Activated naive CD4-positive, alpha-beta T cell treated with anti-CD3 and anti-CD28 coated beads, Interleukin-2, amount 50 U/mL, for 16 hours (primary cell): ENCODE measurements at places on chromosomes 3 and 15.

- DNase-seq: no peak
Observed at GRCh38 chr3:160374472-160374871, 24.6 kb downstream of the IFT80 start.

DNA sequence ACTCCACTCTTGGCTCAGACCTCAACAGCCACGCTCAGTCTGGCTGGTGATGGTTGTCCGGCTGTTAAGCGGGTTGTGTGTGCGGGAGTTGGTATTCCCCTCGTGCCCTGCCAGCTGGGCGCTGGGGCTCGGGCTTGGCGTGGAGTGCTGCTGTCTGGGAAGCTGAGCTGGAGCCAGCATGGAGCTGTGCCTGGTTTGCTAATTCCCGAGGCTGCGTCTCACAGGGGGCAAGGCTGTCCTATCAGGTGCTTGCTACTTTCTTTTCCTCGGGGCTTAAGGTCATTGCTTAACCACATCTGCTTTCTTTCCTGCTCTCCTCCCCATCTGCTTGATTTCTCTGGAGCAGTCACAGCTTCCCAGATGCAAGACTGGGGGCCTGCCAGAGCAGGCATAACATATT is 29.9 kb downstream of the PDIA5 start:
- DNase-seq: no peak

- no peak for DNase-seq
Observed at GRCh38 chr3:187968883-187969580, 184.9 kb upstream of the LPP start.

GRCh38 chr15:72338617-72339321 is 18.8 kb upstream of the CELF6 start:
- DNase-seq: no peak

GRCh38 chr3:69406163-69406562 is 20.3 kb upstream of the FRMD4B start:
- DNase-seq: no peak

GRCh38 chr3:194577986-194578905 is 55.0 kb downstream of the TMEM44 start:
- no peak for DNase-seq

DNA sequence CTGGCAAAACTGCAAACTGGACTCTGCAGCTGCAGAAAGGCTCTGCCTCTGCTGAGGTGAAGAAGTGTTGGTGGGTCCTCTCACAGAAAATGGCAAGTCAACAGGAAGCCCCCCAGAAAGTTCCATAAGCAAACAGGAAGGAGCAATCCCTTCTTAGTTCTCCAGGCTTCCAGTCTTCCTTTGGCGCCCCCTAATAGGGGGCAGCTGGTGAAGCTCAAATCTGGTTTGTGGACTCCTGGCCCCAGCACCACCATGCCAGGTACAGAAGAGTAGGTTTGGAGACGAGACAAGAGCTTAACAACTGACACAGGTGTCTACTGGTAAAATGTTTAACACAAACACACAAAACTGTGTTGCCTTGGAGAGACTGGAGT is 35.5 kb downstream of the LEO1 start:
- DNase-seq: no peak

GRCh38 chr3:168295027-168295426 is 199.3 kb upstream of the GOLIM4 start:
- no peak for DNase-seq

DNA sequence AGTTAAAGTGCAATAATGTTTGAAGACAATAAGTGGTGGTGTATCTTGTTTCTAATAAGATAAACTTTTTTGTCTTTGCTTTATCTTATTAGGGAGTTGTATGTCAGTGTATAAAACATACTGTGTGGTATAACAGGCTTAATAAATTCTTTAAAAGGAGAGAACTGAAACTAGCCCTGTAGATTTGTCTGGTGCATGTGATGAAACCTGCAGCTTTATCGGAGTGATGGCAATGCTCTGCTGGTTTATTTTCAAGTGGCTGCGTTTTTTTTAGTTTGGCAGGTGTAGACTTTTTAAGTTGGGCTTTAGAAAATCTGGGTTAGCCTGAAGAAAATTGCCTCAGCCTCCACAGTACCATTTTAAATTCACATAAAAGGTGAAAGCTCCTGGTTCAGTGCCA is 2.7 kb downstream of the RPL15 start:
- DNase-seq: no peak

- DNase-seq: no peak
Observed at GRCh38 chr3:130795396-130795795, 48.8 kb upstream of the PIK3R4 start.

DNA sequence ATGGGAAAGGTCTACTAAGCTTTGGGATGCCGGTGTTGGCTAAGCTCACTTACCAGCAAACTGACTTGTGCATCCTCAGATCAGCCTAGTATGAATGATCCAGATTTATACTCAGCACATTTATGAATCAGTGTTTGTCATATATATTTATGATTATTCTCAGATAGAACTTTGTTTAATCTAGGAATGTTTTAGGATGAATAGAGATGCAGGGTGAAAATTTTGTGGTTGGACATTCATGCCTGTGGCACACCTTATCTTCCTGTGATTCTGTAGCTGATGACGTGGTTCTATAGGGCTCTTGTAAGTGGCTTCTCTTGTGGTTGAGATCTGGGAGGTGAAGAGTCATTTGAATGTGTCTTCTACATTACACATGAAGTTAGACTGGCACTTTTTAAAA is 11.4 kb downstream of the CDIN1 start:
- no peak for DNase-seq

- DNase-seq: no peak
Observed at GRCh38 chr3:3129579-3129978, 2.8 kb downstream of the TRNT1 start.

DNA sequence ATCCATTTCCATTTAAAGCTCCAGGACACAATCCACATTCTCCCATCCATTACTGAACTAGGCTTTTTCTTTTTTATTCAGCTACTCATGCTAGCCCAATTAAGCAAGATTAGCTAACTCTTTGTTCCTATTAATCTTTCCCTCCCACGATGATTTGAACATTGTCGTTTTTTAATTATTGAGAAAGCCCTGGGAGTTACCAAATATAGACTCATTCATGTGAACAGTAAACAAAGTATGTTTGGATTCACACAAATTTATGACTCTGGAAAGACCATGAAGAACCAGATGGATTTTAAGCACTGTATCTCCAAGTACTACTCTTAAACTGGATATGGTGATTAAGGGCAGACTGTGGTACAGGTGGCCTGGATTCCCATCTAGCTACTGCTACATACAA is 82.2 kb downstream of the STRIT1 start:
- DNase-seq: no peak

DNA sequence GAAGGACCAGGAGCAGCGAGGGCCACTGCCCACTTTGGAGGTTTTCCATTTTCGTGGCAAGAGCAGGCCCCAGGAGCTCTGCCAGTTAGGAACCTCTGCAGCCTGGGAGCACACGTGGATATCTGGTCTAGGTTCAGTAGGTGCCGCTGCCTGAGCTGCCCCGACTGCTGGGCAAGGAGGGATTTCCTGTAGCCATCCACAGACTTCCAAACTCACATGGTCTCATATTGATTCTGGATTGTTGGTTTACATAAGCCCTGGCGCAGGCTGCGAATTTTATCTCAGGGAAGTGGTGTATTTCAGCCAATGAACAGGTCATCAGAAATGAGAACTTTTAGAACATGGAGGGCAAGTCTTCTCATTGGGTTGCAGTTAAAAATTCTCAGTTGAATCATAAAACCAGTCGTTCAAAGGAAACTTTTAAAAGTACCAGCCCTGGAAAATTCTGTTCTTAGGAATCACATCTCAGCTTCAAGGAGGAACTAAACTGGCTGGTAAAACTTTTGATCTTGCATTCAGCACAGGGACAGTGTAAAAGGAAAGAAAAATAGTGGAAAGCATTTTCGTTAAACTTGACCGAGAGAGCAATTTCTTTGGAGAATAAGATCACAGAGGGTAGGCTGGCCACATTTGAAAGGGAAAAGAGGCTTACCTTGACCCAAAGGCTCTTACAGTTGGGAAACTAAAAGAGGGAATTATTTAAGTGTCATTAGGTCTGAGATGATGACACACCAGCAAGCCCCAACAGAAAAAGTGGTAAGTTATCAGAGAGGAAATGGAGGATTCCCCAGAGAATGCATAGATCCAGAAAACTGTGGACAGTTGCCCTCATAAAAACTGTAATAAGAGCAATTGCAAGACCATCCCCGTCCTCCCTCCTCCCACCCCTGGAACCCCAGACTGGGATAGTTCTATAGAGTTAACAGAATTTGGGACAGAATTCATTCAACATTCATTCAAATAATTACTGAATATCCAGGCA is 6.4 kb upstream of the RTP3 start:
- no peak for DNase-seq

- DNase-seq: no peak
Observed at GRCh38 chr3:85586018-85586417, 627.2 kb downstream of the CADM2 start.

DNA sequence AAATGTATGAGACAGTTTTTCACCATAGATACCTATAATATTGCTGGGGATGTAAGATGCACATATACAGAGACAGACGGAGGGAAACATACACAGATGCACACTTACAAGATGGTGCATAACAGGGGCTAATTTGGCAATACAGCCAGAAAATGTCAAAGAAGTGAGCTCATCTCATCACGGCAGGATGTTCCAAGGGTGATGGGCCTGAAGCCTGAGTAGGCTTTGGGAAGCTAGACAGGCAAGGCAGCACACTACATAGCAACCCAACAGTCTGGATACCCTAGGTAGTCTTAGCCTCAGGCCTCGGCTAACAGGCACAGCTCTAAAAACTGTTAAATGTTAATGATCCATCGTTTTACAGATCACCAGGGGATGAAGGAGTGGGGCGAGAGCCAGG is 148.5 kb downstream of the OSBPL10 start:
- no peak for DNase-seq

GRCh38 chr15:66841953-66842681 is 140.1 kb downstream of the SMAD6 start:
- peak; percentile 43 for DNase-seq

DNA sequence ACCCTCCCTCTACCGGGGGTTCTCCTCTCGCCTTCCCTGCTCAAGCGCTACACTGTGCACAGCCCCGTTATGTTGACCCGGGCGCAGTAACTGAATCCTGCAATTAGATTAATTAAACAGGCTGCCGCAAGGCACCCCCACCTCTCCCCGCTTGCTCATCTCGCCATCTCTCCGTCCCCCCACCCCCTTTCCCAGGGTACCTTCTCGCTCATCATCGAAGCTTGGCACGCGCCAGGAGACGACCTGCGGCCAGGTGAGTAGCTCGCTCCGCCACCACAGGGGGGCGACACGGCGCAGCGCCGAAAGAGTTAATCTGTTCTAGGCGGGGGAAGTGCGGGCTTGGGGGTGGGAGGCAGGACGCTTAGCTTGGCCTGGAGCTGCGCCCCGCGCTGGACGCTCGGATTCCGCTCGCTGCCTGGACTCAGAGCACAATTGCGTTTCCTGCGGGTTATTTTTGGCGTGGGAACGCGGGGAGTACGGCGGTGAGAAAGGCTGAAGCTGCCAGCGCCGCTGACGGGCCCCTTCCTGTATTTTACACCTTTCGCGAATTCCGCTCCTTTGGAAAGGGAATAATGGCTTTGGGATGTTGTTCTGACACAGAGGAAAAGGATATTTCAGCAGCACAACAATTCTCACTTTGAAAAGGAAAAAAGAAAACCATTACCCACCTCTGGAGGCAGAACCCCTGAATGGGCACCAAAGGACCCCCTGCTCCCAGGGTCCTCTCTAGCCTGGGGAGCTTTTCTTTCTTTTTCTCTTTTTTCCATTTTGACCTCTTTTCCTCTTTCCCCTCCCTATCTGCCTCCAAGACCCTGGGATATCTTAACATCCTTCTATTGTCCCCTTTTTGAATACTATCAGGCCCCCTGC is 1.5 kb downstream of the DLL4 start:
- peak; percentile 65 for DNase-seq

GRCh38 chr3:108599677-108600409 is 10.3 kb downstream of the DZIP3 start:
- DNase-seq: no peak

- no peak for DNase-seq
Observed at GRCh38 chr3:178603735-178604134, 67.5 kb downstream of the KCNMB2 start.

DNA sequence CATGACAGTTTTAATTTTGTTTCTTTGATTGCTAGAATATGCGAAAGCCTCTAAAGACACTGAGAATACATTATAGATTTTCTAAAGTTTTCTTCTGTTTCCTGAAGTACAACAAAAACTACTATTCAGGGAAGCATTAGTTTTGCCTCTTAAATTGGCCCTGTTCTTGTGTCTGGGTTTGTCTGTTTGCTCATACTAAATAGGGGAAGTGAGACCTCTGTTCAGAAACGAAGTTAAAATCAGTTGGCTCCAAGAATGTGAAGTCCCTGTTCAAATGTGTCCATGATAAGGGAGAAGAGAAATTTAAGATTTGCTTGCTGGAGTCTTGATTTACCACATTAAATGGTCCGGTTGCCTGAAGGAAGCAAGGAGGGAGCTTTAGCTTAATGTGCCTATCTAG is 327.3 kb upstream of the GBE1 start:
- no peak for DNase-seq

- DNase-seq: peak; percentile 64
Observed at GRCh38 chr3:69326855-69327300, 59.0 kb downstream of the FRMD4B start.

DNA sequence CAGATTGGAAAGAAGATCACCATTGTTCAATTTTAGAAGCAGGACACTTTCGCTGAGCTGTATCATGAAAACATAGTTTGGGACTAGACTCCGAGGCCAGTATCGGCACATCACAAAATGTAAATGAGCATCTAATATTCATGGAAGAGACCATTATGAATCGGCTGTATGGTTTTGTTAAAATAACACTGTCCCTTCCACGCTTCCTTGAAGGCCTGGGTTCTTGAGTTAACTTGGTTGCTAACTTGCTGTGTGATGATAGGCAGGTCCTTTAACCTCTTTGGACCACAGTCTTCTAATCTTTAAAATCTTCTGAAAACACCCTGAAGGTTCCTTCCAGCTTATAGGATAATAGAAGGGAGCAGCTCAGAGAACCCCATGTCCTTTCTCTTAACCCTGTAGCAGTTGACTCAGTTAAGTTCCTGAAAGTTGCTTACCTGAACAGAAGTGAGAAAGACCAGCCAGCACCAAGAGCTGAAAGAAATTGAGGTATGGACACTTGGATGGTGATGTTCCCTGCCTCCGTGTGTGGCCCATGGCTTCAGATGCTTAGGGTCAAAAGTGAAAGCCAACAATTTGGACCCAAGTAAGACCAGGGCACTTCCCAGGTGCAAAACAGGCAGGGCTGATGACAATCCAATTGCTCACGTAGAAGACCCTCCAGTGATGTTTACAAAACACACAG is 2.1 kb downstream of the CD80 start:
- no peak for DNase-seq

GRCh38 chr3:50050361-50050760 is 38.4 kb upstream of the RBM5 start:
- DNase-seq: no peak

GRCh38 chr15:28917791-28918140 is 32.0 kb downstream of the APBA2 start:
- DNase-seq: peak; percentile 7

DNA sequence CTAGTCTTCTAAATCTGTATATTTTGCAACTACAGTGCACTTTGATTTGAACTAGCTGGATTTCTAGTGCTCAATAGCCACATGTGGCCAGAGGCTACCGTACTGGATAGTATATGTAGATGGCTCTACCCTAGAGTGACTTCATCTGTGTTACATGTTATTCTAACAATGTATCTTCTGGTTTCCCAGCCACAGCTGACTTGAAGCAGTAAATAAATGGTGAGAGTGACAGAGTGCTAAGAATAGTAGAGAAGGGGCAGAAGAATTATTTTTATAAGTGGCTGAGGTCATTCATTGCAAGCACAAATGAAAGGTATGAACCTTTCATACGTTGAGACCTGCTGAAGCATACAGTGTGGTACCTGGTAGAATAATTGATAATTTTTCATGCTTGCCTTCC is 30.9 kb downstream of the KAT2B start:
- DNase-seq: no peak
